ENCODE measurements at places on chromosomes 1 and 21. TPM values are rescaled to one million over a fixed set of nuclear protein-coding genes. Genes with fewer than 3 reads are reported as not detected.

- DNase-seq: no peak
Observed at GRCh38 chr1:41751804-41752513, 166.8 kb downstream of the HIVEP3 start.

DNA sequence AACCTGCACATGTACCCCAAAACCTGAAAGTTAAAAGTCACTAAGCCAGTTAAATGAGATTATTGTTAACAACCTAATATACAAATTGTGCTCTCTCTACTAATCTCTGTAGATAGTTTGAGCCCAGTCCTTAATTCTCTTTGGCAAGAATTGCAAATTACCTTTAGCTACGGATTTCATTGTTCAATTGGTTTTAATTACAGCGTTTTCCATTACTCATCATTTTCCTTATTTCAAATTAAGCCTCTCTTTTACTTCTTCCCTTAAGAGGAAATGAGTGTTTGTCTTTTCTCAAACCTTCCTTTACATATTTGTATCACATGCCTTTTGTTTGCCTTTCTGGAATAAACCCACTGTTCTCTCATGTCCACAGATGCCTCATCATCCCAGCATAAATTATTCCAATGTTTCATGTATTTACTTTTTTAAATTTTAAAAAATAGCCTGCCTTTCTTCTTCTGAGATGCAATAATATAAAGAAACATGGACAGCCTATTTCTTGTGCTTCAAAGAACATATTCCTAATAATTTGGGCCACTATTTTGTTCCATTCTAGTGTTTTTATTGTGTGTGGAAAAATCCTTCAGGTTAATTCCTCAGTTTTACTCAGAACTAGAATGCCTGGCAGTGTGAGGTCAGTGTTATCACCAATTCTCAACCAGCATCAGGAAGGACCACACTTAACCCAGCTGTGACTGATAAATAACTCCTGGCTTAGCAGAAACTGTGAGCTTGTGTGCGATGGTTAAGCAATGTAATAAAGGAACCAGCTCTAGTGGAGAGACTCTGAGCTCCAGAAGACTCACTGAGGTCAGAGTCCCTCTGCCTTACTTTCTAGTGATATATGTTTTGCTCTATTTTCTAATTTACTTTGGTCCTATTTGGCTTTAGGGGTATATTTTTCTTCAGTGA lies 600.5 kb downstream of the LTN1 start:
- DNase-seq: no peak

- DNase-seq: no peak
Observed at GRCh38 chr1:16356867-16357266, 4.6 kb upstream of the FBXO42 start.

- DNase-seq: no peak
Observed at GRCh38 chr1:206925106-206925736, 3.5 kb upstream of the FCMR start.

DNA sequence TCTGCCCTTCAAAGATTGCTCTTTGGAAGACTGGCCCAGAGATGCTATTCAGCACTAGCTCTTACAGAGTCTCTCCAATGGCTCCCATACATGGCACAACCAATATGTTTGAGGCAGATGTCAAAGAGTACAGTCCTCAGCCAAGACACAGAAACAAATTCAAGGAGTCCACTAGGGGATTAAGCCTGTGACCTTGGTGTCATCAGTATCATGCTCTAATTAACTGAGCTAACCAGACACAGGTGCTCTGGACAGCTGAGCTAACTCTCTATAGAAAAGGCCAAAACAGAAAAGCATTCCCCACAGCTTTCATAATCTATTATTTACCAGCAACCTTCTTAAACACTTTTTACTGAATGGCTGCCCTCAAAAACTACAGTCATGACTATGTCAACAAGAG lies 666.0 kb upstream of the PLXNA2 start:
- DNase-seq: no peak

DNA sequence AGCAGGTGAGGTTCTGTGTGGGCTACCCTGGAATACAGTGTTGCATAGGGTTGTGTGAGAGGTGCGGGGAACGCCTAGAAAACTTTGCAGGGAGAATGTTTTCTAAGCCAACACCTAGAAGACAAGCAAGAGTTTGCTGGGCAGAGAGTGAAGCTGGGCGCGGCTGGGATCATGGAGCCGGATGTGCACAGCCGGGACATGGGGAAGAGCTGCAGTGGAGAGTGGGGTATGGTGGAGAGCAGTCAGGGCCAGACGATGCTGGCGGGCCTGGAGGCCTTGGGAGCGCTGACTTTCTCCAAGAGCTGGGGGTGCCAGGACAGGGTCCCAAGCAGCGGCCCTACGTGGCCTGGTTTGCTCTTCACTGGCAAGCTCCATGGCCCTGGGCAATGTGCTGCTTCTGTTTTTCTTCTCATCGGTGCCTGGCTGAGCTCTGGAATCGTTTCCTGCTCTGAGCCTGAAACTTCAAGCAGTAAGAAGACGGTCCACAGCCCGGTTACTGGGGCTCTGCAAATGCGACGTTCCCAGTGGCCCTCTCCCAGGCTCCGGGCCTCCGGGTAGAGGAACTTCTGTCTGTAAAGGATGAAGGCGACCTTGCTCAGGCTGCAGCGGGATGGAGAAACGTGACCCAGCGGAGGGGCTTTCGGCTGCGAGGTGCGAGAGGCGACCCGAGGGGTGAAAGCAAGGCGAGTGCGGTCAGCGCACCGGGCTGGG lies 51.9 kb upstream of the CD34 start:
- DNase-seq: peak; percentile 30

ZNF691 gene
- 25.8 TPM for total RNA-seq

MPZ gene
- total RNA-seq: 1.1 TPM

B3GALT2 gene
- total RNA-seq: 1.7 TPM

RAP1GAP gene
- total RNA-seq: 256 TPM

LCE6A gene
- total RNA-seq: not detected

Data from thyroid gland (tissue), 4 donors.